ENCODE measurements at places on chromosomes 11 and 22.

GRCh38 chr22:17907748-17908051 is 116.7 kb downstream of the MICAL3 start:
- DNase-seq: no peak

DNA sequence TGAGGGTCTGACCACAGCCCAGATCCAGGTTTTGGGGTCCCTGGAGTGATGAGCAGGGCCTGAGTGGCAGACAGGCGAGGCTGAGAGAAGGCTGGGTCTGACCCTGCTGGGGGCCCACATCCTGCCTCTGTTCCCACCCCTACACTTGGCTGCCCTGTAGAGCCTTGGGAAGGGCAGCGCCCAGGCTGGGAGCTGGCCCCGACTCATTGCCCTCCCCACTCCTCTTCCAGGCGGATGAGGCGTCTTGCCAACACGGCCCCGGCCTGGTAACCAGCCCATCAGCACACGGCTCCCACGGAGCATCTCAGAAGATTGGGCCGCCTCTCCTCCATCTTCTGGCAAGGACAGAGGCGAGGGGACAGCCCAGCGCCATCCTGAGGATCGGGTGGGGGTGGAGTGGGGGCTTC is 4.9 kb downstream of the DERL3 start:
- DNase-seq: no peak

- no peak for DNase-seq
Measured at GRCh38 chr22:48943567-48944432, 883.9 kb downstream of the BRD1 start.

DNA sequence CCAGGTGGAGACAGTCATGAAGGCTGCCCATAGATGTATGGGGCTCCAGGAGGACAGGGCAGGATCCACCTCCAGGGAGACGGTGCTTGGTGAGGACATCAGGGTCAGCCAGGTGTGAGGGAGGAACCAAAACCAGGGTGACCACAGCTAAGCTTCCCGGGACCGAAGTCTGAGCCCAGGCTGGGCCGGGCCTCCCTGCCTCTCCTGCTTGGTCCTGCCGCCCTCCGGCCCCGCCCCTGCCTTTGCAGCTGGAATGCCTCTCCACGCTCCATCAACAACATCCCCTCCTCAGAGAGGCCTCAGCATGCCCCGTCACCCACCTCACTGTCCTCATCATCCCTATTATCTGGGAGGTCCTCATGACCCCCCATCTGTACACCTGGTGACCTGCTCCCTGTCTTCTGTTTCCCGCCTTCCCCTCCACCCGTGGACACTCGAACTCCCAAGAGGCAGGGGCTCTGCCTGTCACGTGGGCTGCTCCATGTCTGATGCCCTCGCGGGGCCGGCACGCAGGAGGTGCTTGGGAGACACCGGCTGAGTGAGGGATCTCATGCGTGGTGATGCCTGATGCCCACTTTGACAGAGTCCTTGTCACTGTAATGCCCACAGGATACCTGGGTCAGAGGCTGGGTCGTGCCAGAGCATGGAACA is 59.4 kb downstream of the RTL6 start:
- DNase-seq: no peak

DNA sequence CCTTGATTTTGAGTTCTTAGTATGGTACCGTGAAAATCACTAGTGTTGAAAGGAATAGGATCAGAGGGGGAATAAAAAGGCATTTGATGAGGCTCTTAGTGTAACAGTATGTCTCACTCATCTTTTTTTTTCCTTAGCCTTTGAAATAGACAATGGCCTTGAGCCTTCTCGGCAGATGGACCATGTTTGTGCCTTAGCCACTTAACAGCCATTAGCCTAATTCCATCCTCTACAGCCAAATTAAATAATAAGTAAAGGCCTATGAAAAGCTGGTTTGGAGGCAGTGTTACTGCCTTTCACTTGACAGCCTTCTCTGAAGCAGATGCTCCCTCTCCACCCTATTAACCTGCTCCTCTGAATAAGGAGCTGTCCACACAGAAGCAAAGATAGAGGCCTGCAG is 580.7 kb downstream of the NTM start:
- DNase-seq: no peak

Data from keratinocyte (primary cell).